ENCODE measurements at places on chromosomes 11 and 22.

- no peak for DNase-seq
Observed at GRCh38 chr11:81787584-81788049, 946.0 kb downstream of the FAM181B start.

GRCh38 chr11:7671347-7672215 lies 1.7 kb downstream of the CYB5R2 start:
- no peak for DNase-seq

DNA sequence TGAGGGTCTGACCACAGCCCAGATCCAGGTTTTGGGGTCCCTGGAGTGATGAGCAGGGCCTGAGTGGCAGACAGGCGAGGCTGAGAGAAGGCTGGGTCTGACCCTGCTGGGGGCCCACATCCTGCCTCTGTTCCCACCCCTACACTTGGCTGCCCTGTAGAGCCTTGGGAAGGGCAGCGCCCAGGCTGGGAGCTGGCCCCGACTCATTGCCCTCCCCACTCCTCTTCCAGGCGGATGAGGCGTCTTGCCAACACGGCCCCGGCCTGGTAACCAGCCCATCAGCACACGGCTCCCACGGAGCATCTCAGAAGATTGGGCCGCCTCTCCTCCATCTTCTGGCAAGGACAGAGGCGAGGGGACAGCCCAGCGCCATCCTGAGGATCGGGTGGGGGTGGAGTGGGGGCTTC lies 4.9 kb downstream of the DERL3 start:
- no peak for DNase-seq

DNA sequence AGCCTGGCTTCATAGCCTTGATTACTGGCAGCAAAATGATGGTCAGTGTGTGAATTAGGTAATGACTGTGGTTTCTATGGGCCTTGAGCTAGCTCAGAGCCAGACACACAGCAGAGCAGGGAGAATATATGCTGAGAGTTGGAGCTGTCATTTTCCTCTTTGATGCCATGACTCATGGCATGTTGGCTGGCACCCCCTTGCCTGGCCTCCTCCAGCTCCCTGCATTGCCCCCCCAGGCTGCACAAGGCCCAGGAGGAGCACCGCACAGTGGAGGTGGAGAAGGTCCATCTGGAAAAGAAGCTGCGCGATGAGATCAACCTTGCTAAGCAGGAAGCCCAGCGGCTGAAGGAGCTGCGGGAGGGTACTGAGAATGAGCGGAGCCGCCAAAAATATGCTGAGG lies 20.3 kb upstream of the RRM1 start:
- DNase-seq: no peak

- peak; percentile 34 for DNase-seq
Observed at GRCh38 chr22:40637183-40638150, 948 bp upstream of the MRTFA start.

DNA sequence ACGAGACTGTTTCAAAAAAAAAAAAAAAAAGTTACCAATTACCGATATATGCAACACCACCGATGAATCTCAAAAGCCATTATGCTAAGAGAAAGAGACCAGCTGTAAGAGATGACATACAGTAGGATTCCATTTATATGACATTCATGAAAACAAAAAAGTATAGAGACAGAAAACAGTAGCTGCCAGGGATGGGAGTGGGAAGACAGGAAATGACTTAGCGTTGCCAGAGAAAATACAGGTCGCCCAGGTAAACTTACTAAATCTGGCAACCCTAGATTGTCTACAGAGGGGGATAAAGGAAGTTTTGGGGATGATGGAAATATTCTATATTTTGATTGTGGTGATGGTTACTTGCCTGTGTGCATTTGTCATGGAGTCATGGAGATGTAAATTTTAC lies 7.9 kb upstream of the C11orf24 start:
- DNase-seq: no peak

DNA sequence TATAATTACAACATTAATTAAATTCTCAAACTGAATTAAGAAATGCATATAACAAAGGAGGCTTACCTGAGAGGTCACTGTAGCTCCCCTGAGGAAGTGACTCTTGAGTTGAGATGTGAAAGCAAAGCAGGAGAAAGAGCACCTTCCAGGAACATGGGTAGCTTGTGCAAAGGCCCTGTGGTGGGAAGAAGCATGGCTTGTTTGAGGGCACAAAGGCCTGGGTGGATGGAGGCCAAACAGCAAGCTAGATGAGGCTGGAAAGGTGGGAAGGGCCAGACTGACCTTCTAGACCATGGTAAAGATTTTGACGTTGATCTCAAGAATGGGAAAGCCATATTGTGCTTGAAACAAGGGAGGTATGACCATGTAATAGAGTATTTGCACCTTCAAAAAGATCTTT lies 155.1 kb downstream of the PKNOX2 start:
- DNase-seq: no peak

- DNase-seq: no peak
Observed at GRCh38 chr11:105861225-105861624, 160.8 kb downstream of the MSANTD4 start.

GRCh38 chr11:35047179-35047578 lies 91.8 kb upstream of the CD44 start:
- no peak for DNase-seq

GRCh38 chr11:15176646-15177163 lies 62.0 kb downstream of the INSC start:
- no peak for DNase-seq

GRCh38 chr11:6708876-6709275 lies 25.7 kb upstream of the MRPL17 start:
- no peak for DNase-seq

- no peak for DNase-seq
Observed at GRCh38 chr11:8314916-8315315, 51.2 kb upstream of the LMO1 start.

GRCh38 chr11:17479284-17480214 lies 2.9 kb upstream of the ABCC8 start:
- peak; percentile 33 for DNase-seq

GRCh38 chr11:123241294-123241693 lies 46.2 kb upstream of the CLMP start:
- no peak for DNase-seq

DNA sequence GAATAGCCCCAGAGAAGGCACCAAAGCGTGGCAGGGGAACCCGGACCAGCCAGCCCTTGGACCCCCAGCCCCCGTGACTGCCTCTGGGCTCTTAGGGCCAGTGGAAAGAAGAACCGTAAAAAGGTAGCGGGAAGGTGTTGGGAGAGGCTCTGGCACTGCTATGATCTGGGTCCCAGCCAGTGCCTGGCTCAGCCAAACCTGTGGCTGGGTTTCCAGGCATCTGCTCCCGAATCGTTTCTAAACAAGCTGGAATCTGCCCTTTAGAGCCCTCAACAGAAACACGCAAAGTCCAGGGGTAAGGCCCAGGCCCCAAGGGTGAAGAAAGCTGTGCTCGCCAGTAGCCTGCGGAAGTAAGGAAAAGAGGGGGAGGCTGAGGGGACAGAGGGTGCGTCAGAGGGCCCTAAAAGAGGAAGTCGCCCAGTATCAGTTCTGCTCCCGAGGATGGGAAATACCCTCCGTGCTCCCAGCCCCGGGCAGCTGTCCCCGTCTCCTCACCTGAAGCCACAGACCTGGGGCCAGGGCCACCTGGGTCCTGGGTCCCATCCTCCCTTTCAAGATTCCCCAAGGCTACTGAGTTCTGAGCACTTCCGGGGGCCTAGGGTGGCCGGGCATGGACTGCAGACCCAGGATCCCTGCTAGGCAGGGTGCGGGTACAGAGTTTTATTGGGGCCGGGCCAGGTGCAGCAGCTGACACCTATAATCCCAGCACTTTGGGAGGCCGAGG lies 24.7 kb downstream of the IL10RA start:
- DNase-seq: peak; percentile 77

DNA sequence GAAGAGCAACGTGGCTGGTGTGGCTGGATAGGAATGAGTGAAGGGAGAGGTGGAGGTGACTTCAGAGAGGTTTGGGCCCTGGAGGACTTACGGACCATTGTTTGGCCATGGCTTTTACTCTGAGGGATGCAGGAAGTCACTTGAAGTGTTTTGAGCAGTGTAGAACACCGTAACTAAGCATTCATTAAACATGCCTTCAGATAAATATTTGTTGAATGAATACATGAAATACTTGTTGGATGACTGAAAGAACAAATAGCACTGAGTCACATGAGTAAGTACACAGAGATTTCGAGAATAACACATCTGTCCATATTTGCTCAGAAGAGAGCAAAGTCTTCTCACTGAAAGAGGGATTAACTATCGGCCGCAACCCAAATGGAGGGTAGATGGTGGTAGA lies 182.7 kb upstream of the SNX19 start:
- no peak for DNase-seq

GRCh38 chr11:121554552-121554951 lies 101.8 kb upstream of the SORL1-AS1 start:
- DNase-seq: no peak

DNA sequence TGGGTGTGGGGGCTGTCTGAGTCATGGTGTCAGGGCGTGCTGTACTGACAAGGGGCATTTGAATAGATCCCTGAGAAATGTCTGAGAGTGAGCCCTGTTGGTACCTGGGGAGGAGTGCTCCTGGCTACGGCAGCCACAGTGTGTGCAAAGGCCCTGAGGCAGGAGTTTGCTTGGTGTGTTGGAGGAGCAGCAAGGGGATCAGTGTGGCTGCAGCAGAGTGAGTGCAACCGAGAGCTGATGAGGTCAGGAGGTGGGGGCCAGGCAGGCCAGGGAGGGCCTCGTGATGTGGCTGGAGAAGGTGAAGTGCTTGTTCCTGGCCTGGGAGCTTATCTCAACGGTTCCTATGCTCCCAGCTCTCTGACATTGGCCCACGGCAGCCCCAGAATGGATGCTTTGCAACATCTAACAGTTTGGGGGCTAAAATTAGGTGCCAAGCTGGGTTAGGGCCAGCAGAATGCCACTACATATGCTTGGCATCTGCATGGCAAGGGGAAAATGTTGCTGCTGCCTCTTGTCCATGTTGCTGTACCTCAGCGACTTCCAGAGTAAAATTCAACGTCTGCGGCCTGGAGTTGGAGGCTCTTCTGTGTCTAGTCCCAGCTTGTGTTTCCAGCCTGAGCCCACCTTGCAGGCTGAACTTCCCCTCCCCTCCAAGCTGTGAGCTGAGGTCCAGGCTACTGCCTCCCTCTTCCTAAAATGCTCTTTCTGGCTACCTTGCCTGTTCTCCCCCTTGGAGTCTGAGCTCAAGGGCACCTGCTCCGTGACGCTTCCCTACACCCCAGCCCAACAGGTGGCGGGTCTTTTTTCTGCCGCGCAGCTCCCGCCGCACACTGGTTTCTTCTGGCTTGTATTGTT lies 48.2 kb upstream of the MYEOV start:
- peak; percentile 18 for DNase-seq

- no peak for DNase-seq
Observed at GRCh38 chr11:110121204-110121603, 28.0 kb downstream of the ZC3H12C start.

DNA sequence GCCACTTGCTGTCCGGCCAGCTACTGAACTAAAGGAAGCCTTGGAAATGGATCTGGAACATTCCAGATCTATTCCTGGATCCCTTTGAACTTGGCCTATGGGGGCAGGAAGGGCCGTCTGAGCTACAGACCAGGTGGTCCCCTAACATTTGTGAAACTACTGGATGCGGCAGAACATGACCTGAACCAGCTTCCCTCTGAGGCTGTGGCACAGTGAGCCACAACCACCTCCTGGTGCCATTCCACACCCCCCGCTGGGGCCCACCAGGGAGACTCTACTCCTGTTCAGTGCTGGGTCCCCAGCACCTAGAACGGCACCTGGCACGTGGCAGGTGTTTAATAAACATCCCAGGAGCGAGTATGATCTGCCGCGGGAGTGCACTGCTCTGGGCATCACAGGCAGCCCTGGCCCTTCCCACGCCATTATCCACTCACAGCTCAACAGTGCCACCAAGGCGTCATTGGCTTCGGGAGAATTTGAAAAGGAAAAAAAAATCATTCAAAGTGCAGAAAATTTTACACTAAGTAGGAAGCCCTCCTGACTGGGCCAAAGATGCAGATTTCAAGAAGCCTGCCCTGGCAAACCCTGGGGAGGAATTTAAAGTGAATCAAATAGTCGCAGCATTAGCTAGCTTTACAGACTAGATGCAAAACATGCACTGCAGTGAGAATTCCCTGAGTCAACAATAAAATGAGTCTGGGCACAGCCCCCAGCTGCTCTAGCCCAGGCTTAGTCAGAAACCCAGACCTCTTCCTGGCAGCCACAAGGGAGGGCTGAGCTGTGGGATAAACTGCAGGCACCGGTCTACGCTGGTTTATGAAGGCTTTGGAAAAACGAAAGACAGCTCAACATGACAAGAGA lies 14.3 kb upstream of the EFCAB6 start:
- DNase-seq: no peak

DNA sequence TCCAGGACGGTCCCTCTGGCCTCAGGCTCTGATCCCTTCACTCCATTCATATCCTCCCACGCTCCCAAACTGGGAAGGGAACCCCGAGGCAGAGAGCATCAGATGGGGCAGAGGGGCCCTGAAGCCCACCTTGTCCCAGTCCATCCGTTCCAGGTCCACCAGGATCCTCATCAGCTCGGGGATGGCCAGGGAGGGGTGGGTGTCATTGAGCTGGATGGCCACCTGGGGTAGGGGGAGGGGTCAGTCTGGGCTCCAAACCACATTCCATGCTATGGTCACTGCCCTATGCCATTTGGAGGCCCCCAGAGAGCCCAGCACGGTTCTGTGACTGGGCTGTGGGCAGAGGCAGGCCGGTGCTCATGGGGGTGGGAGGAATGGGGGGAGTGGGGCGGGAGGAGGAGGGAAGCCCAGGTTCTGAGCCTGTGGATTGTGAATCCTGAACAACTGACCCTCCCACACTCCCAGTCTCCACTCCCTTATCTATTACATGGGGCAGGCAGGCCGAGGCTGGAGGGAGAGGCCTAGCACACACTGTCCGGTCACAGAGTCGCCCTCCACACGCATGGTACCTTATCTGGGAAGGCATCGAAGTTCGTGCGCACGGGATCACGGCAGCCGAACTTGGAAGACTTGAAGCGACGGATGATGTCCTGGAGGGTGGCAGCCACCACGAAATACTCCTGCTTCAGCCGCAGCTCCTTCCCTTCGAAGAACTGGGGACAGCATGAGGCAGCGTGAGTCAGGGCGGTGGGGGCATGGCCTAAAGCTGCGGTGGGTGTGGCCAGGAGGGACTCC lies 5.5 kb downstream of the PYGM start:
- no peak for DNase-seq

GRCh38 chr11:43930868-43931716 lies 11.3 kb upstream of the C11orf96 start:
- no peak for DNase-seq
